ENCODE measurements at places on chromosomes 5 and 9. TPM values are rescaled to one million over a fixed set of nuclear protein-coding genes. Genes with fewer than 3 reads are reported as not detected.

DIPK1B gene
- not detected for total RNA-seq

C5orf52 gene
- not detected for total RNA-seq

AHRR gene
- total RNA-seq, result 16.8 TPM

DNA sequence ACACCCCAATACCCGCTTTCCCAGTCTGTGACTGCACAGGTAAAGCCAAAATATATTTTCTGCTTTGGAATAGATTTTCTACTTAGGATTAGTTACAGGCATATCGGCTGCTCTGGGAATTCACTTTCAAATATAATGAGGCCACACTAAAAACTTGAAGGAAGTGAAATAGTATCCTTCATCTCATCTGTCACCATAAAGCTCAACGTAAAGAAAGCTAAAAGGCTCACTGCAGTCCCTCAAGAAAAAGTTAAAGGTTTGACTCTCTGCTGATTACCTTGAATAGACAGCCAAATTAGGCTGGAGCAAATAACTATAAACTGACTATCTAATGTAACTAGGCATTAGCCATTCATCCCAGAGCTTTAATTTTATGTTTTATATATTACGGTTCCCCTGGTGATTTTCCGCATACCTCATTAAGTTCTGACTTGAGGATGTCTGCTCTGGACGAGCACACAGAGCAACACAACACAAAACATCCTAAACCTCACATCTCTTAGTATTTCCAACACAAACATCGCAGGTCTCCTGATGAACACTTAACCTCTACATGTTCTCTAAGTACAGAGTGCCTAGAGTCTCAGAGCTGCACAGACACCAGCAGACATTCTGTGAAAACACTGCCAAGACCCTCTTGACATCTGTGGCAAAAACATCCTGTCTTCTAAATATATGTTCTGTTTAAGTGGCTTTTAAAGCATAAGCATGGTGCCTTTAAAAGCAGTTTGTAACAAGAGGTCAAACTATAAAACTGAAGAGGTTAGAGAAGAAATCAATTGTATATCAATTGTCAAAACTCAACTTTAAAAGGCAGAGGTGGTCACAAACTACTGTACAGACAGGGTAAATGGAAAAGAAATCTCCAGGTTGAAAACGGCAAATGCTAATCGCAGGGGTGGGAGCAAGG, 35.4 kb downstream of the ELAVL2 start:
- no peak for DNase-seq

DNA sequence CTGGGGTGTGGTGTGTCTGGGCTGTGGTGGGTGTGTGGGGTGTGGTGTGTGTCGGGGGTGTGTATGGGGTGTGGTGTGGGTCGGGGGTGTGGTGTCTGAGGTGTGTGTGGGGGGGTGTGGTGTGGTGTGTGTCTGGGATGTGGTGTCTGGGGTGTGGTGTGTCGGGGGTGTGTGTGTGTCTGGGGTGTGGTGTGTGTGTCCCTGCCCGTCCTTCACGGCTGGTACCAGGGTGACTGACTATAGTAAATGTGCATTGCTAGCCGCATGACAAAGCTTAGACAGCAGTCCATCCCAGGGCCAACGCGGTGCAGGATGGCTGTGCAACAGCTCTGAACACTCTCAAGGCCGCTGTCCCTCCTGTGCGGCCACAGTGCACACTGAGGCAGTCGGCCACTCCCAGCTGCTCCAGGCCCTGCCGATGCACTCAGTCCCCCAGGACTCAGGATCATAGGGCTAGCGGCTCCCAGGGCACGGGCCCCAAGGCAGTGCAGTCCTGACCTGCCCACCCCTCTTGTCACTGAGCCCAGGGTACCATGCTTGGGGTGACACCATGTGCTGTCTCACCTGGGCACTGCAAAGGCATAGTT, 54.0 kb downstream of the SECISBP2 start:
- peak; percentile 43 for DNase-seq

GRCh38 chr5:132074091-132074771, 642 bp downstream of the CSF2 start:
- DNase-seq, result no peak

- DNase-seq, result no peak
Measured at GRCh38 chr5:164518067-164518740, 1012.8 kb downstream of the MAT2B start.

All from activated CD4-positive, alpha-beta memory T cell treated with anti-CD3 and anti-CD28 coated beads for 36 hours (primary cell).